Stimulated activated CD4-positive, alpha-beta T cell treated with anti-CD3 and anti-CD28 coated beads, Interleukin-1b, Interleukin-23, amount 100 ng/mL, for 48 hours (primary cell): ENCODE measurements at places on chromosomes 2 and 18.

DNA sequence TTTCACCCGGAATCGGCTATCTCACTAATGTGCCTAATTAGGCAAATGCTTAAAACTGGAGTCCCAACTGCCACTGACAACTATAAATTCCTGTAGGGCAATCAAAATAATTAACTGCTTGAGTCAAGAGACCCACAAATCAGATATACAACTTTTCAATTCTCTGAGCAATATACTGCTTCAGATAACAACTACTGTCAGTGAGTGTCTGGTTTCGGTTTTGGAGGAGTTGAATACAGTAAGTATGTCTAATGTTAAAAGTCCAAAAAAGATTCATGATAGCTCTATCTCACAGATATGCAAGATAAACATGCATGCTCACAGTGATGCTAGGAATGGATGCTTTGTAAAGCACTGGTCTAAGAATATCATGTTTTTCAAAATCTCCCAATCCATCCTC lies 283.3 kb downstream of the NRXN1 start:
- DNase-seq, result no peak

GRCh38 chr2:46170026-46170425 lies 127.2 kb upstream of the EPAS1 start:
- DNase-seq, result no peak

GRCh38 chr2:161745866-161746614 lies 121.8 kb downstream of the SLC4A10 start:
- no peak for DNase-seq

DNA sequence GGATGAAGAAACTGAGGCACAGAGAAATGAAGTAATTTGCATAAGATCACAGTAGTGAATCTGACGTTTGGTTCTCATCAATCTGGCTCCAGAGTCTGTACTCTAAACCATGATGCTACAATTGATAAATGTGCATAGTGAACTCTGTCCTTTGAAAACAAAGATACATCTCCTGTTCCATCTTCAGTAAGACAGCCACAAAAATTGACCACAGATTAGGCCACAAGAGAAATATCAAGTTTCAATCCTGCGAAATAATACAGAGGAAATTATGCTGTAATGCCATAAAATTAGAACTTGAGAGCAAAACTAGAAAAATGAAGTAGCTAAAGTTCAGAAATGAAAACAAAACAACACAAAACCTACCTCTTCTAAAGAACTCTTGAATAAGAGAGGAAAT lies 28.4 kb downstream of the FAM98A start:
- no peak for DNase-seq

DNA sequence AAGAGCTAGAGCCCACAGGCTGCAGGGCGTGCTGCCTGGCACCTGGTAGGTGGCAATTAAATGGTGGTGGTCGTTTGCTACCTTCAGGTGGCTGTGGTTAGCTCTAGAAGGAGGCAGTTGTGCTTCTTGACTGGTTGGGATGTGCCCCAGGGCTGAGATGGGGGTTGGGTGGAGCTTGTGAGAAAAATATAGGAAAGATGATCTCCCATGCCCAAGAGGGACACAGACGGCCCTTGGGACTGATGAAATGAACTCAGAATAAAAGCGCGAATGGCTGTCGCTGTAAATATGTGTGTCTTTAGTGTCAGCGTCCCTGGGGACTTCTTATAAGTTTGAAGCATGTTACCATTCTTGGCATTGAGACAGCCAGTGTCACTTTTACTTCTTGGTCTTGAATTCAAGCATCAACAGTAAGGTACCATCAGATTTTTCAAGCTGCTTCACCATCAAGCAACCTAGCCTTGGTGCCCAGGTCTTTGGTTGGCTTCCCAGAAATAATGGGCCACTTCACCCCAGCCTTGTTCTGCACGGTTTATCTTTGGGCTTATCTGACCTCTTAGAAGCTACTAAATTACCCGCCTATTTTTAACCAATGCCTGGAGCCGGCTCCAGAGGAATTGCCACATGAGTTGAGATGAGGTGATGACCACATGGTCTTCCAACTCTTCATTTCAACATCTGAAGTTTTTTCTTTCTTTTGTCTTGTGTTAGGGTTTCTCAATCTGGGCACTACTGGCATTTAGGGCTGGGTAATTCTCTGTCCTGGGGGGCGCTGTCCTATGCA lies 11.9 kb downstream of the LRRFIP1 start:
- DNase-seq, result no peak

- DNase-seq, result no peak
These were observed 43.0 kb downstream of the WIPF1 start for GRCh38 chr2:174554529-174555150.

GRCh38 chr18:75544496-75544895 lies 117.0 kb upstream of the SMIM21 start:
- DNase-seq, result no peak

- no peak for DNase-seq
These were observed 56.7 kb upstream of the GLI2 start for GRCh38 chr2:120678926-120679325.

DNA sequence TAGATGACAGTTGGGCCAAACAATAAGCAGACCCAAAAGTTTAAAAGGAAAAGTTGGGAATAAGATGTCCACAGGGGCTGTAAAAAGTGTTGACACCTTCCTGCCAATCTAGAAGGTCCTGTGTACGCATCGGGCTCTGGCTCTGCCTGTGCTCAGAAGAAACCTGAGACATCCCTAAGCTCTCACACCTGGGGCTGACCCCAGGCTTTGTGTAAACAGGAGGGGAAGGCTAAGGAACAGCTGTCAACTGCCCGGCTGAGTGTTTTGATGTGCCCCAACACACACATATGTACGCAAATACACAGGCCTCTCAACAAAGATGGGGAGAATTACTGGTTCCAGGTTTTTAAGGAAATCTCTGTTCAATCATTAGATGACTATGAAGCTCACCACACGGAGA lies 59.5 kb downstream of the TMEM131 start:
- DNase-seq, result no peak

GRCh38 chr18:41436772-41437171 lies 518.3 kb upstream of the PIK3C3 start:
- DNase-seq, result no peak
